ENCODE measurements at places on chromosomes 16 and 17.

- DNase-seq, result peak; percentile 39
Observed at GRCh38 chr17:7440834-7441195, 1.5 kb downstream of the FGF11 start.

DNA sequence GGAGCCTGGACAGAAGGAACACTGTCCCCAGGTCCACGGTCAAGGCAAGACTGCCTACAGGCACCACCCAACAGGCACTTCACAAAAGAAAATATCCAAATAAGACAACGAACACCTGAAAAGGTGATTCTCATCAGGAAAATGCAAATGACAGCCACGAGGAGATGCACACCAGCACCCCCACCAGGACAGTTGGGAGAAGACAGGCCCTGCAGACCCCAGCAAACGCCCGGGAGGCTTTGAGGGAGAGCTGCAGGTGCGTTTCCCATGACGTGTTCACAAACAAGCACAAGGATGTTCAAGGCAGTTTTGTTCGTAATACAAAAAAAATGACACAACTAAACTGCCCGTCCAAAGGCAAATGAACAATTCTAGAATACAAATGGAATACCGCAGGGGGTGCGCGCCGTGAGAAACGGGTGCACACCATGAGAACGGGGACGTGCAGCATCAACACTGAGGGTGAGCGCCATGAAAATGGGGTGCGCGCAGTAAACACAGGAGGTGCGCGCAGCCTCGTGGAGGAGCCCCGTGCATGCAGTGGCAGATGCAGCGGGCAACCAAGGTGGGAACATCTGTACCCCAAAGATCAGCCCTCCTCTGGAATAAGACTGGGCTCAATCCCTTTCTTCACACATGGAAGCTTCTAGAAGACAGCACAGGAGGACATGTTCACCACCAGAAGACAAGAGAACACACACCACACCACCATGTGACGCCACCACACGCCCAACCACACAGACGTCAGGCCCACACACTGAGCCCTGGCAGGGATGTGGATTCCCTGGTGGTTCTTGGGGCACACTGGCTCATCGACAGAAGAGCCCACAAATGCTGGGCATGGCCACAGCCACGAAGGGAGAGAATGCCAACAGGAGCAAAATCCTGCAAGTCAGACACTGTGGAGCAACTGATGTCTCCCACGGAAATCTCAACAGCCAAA is 91.2 kb downstream of the ZNF778 start:
- no peak for DNase-seq

GRCh38 chr16:25834101-25834500 is 142.3 kb downstream of the HS3ST4 start:
- no peak for DNase-seq

DNA sequence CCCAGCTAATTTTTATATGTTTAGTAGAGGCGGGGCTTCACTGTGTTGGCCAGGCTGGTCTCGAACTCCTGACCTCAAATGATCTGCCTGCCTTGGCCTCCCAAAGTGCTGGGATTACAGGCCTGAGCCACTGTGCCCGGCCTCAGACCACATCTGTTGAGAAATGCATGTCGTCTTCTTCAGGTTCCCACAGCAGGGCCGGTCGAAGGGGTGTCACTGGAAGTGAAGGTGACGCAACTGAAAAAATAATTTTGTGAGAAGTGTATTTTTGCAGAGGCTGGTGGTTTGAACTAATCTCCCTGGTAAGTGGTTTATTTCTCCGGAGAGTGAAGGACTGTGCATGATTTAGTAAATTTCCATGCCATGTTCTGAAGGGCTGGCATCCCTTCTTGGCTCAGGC is 33.4 kb upstream of the IL34 start:
- no peak for DNase-seq

- DNase-seq, result no peak
Observed at GRCh38 chr17:68424861-68425260, 32.4 kb downstream of the WIPI1 start.

DNA sequence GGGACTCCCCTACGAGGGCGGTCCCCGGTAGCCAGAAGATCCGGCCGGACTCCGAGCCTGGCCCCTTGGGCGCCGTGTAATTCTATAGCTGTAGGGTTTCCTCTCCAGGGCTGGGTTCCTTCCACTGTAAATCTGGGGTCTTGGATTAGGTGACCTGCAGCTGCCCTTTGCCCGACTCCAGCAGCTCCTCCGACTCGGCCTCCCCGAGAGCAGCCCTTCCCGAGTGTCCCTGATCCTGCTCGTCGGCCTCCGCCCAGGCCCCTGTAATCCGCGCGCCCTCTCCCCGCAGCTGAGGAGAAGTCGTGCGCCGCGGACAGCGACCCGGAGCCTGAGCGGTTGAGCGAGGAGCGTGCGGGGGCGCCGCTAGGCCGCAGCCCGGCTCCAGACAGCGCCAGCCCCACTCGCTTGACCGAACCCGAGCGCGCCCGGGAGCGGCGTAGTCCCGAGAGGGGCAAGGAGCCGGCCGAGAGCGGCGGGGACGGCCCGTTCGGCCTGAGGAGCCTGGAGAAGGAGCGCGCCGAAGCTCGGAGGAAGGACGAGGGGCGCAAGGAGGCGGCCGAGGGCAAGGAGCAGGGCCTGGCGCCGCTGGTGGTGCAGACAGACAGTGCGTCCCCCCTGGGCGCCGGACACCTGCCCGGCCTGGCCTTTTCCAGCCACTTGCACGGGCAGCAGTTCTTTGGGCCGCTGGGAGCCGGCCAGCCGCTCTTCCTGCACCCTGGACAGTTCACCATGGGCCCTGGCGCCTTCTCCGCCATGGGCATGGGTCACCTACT is 5.5 kb downstream of the TBX2 start:
- DNase-seq, result peak; percentile 39

DNA sequence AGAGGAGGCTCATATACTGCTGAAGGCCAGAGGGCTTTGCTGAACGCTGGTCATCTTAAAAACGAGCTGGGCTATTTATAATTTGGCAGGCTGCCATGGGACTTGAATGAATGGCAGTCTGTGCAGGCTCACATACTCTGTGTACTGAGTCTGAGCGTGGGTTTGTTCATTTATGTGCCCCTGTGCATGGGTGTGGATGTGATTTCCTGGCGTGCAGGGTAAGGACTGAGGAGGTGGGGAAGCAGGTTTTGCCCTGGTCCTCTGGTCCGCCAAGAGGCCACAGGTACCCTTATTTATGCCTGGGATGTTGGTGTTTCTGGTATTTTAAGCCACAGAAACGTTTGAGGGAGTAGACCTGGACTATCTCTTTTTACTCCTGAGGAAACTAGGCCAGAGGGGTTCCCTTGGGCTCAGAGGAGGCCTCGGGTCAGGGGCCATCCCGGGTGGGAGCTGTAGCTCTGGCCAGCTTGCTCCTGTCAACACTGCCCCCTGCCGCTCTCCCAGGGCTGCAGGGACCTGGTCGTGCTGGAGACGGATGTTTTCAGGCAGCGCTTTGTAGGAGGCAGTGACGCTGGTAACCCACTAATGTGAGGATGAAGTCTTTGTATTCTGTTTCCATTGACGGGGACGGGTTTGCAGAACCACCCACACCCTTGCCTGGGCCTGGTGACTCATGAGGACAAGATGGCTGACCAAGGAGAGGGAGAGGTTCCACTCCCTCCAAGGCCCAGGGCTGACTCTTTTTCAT is 184.4 kb downstream of the MSI2 start:
- peak; percentile 86 for DNase-seq

Data from activated T-cell treated with anti-CD3 and anti-CD28 coated beads, Interleukin-2, amount 50 U/mL, for 48 hours (primary cell).